ENCODE measurements at places on chromosomes 5 and 9.
A peak's percentile ranks its signal among the peaks of the same experiment; 100 is the strongest.

DNA sequence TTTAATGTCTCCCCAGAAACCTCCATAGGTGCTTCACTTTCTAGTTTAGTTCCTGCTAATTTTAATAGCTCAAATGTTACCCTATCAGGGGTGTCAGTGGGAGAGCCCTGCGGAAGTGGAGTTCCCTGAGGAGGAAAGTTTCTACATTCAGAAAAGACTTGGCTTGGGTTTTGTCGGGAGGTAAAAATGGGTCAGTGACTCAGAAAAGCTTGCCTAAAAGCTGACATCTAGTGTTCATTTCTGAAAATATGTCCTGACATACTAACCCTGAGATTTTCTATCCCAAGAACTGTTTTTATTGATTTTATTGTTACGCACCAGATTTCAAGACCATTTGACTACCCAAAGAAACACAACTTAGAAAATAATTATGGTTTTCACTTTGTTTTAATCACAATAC lies 40.9 kb upstream of the GLDC start:
- no peak for DNase-seq

- no peak for DNase-seq
Observed at GRCh38 chr5:145292278-145292677, 542.9 kb downstream of the PRELID2 start.

DNA sequence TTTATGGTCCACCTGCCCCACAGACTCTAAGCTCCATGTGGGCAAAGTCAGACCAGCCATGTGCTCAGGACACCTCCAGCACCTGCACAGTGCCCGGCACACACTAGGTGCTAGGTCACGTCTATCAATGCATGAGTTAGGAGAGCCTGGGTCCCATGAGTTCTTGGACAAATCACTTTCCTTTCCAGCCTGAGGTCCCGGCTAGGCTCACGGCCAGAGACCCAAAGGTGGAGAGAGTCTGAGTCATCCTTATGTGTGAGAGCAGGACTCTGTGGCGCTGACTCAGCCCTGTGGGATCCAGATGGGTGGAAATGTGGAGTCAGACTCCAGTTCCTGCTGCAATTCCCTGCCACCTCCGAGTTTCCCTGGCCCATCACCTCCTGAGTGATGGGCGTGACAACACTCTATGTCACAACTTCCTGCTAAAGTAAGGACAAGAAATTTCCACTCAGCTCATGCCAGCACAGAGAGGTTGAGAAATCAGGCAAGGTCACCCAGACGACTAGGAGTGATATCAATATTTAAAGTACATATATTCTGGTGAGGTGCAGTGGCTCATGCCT lies 2.5 kb upstream of the ST6GALNAC4 start:
- peak; percentile 95 for DNase-seq

DNA sequence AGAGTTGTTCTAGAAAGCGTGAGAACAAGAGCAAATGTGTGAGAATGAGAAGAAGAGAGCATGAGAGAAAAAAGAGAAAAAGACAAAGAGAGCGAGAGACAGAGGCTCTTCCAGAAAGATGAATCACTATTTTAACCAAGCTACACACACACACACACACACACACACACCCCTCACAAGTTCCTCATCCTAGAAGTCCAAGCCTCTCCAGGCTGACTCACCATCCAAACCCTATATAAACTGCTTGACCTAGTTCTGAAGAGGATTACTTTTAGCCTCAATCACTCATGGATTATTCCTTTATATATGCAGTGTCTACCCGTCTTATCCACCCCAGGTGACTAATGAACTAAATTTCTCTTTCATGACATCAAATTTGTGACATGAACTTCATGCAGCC lies 37.6 kb downstream of the C9orf57 start:
- DNase-seq, result peak; percentile 50

DNA sequence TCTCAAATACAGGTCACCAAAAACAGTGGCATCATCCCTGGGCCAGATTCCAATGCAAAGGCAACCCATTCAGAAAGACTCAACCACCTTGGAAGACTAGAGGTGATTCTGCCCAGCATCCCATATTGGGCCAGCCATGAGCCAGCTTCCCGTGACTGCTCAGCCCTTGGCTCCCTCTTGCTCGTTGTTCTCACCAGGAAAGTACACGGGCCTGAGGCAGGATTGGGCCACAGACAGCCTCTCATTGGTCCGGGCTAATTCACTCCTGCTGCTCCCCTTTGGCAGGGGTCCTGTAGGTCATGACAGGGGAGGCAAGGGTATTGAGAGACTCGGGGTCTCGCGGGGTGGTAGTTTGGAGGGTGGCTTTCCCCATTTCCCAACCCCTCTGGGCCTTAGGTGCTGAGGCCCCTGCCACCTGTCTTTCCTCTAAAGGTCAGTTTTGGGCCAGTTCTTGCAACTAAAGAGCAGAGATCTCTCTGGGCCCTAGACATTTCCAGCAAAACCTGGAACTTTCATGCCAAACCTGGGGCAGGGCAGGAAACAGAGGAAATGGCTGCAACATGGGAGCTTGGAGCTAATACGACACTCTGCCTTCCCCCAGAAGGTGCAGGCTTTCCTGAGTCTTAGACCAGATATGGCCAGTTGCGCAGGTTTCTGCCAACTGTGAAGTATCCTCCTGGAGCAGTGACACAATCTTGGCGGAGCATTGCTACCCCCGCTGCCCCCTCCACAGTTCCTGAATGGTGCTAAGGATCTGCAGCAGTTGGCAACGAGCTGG lies 22.0 kb upstream of the FGFR4 start:
- no peak for DNase-seq

DNA sequence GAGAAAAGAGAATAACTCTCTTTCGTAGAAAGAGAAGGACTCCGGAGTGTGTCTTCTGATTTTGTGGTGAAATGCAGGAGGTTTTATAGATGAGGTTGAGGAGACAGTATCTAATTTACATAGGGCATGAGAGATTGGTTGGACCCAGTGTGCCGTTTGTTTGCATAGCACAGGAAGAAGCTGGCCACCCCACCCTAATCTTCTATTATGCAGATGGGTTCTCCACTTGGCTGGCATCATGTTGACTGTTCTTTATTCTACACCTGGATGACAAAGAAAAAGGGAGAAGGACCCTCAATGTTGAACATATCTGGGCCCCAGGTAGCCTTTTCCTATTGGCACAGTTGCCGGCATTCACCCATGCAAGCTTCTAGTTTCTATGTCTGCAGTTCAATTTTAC lies 23.2 kb upstream of the MINAR2 start:
- DNase-seq, result no peak

DNA sequence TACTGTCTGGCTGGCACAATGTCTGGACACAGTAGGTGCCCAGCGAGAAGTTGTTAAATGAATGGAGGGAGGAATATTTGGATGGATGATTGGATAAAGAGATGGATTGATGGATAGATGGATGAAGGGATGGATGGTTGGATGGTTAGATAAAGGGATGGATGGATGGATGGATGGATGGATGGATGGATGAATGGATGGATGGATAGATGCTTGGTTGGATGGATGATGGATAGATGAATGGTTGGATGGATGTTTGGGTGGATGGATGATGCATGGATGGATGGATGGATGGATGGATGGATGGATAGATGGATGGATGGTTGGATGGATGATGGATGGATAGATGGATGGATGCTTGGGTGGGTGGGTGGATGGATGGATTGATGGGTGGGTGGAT lies 90.4 kb downstream of the UBE2QL1 start:
- no peak for DNase-seq

GRCh38 chr5:102819634-102820033 lies 64.5 kb downstream of the PAM start:
- DNase-seq, result no peak

DNA sequence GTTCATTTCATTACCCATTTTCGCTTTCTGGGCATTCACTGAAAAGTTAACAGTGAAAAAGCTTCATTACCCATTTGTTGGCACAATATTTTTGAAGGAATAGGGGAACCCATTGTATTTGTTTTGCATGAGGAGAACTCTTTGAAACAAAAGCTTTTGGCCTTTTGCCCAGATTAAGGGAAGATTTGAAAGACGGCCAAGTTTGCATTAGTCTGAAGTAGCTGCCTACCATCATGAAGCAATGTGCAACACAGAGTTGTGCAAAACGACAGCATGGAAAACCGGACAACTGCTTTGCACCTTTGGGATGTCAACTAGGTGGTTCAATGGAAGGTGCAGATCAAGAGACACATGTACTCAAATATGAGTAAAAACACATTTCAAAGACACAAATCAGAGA lies 84.9 kb downstream of the TRPM3 start:
- no peak for DNase-seq

- DNase-seq, result no peak
Observed at GRCh38 chr5:90135779-90136378, 273.7 kb downstream of the CETN3 start.

DNA sequence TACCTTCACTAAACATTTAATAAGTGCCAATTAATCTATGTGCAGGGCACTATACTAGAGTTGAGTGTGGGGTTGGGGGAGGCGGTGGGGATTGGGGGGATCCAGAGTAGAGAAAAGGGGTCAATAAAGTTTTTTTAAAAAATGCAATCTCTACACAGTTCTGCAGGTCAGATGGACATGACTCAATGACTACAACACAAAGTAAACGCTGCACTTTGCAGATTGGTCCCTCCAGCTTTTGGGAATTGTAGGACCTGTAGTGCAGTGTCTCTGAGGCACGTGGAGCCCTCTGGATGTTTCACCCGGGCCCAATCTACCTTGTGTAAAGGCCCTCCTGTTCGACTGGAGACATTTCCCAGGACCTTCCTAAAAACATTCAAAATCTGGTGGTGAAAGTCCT lies 43.5 kb downstream of the SEMA6A start:
- no peak for DNase-seq

DNA sequence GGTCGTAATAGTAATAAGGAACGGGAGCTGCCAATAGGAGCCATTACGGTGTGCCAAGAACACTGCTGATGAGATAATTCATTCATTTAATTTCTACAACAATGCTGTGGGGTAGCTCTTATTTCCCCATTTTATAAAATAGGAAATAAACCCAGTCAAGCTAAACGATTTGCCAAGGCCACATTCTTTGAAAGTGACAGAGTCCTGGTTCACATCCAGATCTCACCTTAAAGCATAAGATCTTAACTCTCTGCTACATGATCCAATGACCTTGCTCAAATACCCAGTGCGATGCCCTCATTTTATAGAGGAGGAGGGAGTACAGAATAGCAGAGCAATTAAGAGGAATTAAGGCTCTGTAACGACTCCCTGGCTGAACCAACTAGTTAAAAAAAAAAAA lies 5.0 kb downstream of the PDE6A start:
- peak; percentile 31 for DNase-seq

DNA sequence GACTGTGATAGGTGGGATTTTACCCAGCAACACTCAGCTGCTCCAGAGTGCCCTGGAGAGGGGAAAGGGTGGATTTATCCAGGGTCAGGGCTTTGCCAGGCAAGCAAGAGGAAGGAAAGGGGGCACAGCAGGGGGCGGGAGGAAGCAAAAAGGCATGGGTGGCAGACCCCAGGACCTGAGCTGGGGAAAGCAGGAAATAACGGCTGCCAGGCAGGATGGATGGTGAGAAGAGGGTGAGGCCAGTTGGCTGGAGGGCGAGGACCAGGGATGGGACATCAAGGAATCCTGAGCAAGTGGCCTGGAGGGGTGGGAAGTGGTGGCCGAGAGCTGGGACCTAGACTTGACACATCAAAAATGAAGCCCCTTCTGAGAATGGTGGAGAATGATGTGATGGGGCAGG lies 64.2 kb downstream of the DUSP1 start:
- no peak for DNase-seq

DNA sequence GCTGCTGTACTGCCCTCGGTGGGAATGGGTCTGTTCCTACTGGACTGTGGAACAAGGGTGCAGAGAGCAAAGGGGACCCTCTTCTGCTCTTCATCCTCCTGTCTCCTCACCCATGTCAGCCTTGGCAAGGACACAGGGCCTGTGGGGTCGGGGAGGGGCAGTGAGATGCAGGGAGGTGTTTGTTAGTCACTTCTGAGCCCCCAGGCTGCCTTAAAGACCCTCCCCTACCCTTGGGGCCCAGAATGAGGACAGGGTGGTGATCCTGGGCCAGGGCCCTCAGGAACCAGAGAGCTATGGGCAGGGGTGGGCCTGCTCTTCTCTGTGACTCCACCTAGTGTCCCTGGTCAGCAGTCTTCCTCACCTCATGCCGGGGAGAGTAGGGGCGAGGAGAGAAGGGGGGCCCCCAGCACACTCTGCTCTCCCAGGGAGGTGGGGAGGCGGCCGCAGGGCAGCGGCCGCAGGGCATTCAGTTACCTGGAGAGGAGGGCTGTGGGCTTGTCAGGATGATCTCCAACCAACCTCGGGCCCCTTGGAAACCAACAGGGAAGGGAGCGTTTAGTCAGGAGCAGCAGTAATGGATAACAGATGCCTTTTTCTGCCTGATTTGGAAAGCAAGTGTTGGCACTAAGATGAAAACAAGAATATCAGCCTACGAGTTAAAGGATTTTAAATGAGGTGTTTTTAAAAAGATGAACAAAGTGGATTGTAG lies 62.0 kb upstream of the GARNL3 start:
- no peak for DNase-seq

DNA sequence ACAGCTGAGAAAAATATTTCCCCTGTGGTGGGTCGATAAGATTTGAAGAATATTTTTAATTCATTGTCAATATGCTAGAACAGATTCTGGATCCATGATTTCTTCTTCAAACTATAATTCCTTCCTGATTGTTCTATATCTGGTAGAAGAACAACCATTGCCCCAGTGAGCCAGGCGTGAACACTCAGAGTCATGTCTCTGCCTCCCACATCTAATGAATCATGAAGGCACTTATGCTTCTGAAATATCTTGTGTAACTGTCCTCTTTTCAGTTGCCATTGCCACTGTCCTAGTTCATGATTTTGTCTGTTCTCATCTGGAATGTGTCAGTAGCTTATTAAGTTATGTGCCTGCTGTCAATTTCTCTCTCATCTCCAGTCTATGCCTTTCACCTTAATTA lies 40.0 kb downstream of the GABRG2 start:
- no peak for DNase-seq

DNA sequence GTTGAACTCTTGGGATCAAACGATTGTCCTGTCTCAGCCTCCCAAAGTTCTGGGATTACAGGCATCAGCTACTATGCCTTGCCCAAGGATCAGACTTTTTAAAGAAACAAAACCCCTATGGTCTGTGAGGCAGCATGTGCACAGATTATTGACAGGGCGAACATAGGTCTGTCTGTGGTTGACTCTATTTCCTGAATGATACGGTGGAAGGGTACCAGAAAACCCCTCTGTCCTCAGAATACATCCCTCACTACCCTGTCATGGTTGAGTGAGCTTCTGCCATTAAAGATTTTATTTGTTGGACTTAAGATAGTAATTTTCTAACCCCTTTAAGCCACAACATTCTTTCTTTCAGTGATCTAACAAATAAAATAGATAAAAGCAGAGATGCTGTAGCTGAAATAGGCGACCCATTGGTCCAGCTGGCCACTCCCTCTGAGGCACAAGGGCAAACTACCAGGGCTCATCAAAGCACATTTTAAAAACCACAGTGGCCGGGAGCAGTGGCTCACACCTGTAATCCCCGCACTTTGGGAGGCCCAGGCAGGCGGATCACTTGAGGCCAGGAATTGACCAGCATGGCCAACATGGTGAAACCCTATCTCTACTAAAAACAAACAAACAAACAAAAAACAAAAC lies 84.9 kb upstream of the ANKRD55 start:
- no peak for DNase-seq

Measured in CD14-positive monocyte (primary cell).